Ascending aorta (tissue), 2 donors: ENCODE measurements at places on chromosomes 7 and 10. TPM values are rescaled to one million over a fixed set of nuclear protein-coding genes. Genes with fewer than 3 reads are reported as not detected.

- no peak for DNase-seq
Measured at GRCh38 chr7:75534727-75535307, 42.7 kb downstream of the SPDYE5 start.

DNA sequence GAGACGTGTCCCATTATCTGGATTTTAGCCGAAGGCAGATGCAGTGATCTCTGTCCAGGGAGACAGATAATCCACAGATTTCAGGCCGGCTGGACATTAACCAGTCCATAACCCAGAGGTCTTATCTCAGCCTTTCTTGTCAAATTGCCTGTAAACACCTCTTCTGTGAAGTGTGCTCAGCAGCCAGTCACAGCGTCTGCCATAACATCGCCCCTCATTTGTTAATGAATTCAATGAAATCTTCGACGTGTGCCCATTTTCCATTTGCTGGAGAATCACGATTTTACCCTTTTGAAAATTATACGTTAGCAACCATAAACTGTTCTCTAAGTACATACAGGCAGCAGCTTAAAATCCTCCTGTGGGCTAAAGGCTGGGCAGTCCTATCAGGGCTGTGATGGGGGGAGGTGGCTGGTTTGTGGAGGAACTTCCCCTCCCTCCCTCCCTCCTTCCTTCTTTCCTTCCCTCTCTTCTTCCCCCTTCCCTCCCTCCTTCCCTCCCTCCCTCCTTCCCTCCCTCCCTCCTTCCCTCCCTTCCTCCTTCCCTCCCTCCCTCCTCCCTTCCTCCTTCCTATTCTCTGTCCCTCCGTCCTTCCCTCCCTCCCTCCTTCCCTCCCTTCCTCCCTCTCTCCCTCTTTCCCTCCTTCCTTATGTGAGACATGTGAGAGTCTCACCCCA is 26.6 kb upstream of the FAM20C start:
- no peak for DNase-seq

GRCh38 chr10:46091828-46092523 is 45.9 kb upstream of the MSMB start:
- no peak for DNase-seq

DNA sequence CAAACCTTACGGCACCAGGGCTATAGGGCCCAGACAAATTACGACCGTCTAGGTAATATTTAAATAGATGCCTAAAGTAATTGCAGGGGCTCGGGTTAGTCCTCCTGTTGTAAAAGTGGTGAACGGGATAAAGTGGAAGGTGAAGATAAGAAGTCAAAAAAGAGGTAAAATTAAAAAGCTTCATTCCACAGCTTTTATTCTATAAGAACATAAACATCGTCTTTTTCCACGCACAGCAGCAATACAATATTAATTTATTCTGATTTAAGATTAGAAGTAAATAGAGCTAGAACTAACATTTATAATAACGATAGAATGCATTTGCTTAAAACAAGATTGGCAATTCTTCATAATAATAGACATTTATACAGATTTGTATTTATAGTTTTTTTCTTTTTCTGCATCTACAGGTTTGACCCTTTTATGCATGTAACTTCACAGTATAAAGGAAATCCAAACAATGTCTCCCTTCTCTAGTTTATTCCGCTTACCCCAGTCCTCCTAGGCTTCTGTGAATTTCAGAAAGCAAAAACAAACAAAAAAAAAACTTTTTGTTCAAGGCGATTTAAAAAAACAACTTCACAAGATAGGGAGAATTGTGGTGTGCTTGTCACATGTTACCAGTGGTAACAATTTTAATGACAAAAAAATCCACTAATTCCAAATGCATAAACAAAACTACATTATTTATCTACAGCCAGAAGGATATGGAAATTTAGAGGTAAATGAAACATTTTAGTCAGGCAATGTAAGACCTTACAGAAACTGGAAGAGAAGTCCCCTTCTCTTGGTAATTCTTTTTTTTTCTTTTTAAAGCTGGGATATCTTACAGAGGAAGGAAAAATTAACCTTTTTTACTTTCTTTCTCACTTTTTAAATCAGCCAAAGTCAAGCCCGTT is 3.4 kb downstream of the HOXA10 start:
- DNase-seq, result no peak

- no peak for DNase-seq
Measured at GRCh38 chr10:60212195-60212594, 177.5 kb downstream of the ANK3 start.

DOCK4 gene
- 43.5 TPM for total RNA-seq

DNA sequence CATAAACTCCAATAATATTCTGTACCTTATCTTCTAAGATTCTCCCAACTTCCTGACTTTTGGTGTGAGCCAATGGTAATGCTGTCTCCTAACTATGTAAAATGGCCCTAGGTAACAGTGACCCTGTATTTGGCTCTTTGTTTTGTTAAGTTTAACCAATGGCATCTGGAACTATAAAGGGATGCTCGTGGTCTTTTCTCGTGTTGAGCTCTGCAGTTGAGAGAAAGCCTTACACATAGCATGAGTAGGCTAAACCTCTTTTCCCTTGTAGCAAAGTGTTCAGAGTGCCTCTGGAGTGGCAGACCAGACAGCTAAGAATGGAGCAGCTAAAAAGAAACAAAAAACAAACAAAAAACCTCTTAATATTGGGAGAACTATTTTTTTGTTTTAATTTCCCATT is 5.2 kb downstream of the TES start:
- no peak for DNase-seq

CHCHD2 gene
- total RNA-seq, result 323 TPM

DNA sequence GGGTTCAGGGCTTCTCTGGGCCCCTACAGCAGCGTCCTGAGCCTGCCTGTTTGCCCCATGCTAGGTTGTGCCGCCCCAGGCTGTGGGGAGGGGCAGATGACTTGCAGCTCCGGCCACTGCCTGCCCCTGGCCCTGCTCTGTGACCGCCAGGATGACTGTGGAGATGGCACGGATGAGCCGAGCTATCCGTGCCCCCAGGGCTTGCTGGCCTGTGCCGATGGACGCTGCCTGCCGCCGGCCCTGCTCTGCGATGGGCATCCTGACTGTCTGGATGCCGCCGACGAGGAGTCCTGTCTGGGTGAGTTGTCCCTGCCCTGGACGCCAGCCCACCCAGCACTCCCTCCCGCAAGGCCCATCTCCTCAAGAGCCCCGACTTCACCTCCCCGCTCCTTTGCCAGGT is 15.7 kb upstream of the ZNF467 start:
- no peak for DNase-seq
